Activated naive CD8-positive, alpha-beta T cell treated with anti-CD3 and anti-CD28 coated beads, Interleukin-2, amount 10 ng/mL, durations not matched to agents 7 days and 5 days (primary cell): ENCODE measurements at places on chromosomes 4 and X. TPM values are rescaled to one million over a fixed set of nuclear protein-coding genes. Genes with fewer than 3 reads are reported as not detected.

DNA sequence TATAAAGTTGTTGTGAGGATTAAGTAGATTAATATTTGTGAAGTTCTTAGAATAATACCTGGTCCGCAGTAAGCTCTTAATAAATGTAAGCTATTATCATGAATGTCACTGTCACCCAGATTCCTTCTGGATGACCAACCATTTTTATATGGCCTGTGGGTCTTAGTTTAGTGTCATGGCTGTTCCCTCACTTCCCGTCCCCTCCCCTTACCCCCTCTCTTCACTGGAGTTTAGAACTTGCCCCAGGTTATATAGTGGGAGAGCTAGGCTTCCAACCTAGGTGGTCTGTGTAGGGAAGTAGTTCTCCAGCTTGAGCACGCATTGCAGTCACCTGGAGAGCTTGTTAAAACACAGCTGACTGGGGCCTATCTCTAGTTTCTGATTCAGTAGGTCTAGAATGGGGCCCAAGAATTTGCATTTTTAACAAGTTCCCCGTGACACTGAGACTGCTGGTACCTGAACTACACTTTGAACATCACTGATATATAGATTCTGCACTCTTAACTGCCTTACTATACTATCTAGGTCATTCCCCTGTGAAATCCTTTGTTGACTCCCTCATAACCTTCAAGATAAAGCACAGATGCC, 66.9 kb upstream of the PLAC1 start:
- H3K4me3 ChIP-seq: no peak overlapping the region
- H3K27me3 ChIP-seq: peaks cover 2% of the 10 kb centered on the region
- H3K36me3 ChIP-seq: peaks cover 3% of the 10 kb centered on the region
- H3K4me1 ChIP-seq: no peaks in the 10 kb centered on the region
- DNase-seq: no peak

GRCh38 chr4:83075311-83076095, 39.0 kb downstream of the PLAC8 start:
- H3K4me1 ChIP-seq: peaks cover 15% of the 10 kb centered on the region
- no peaks in the 10 kb centered on the region for H3K27me3 ChIP-seq
- peaks cover 35% of the 10 kb centered on the region for H3K36me3 ChIP-seq
- no peak overlapping the region for H3K4me3 ChIP-seq

DNA sequence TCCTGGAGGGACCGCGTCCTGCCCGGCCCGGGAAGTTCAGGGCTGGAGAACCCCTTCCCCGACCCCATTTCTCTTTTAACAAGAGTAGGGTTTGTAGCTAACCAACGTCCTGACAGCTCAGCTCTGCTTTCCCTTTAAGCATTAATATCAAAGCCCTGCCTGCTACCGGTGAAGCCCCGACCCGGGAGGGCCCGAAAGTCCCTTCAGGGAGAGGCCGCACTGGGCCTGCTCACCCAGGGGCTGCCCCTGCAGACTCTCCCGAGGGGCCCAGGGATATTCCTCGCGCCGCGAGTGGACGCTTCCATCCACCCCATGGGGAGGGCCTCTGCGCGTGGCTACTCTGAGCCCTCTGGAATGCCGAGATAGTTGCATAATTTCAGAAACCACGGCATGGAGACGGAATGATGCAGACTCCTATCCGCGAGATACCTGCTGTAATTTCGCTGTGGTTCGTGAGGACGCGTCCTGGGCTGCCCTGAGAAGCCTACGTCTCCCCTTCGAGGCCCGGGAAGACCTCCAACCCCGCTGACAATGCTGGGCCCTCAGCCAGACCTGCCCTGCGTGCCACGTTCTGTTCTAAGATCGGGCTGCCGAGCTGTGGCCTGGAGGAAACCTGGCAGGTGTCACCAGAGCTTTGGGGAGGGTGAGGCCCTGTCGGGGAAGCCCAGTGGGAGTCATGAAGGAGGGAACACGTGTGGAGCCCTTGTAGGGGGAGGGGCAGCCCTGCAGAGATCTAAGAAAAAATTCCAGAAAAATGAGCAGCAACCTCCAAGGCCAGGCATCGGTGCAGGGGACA, 999 bp upstream of the CTBP1 start:
- no peaks in the 10 kb centered on the region for H3K27me3 ChIP-seq
- peaks cover 39% of the 10 kb centered on the region for H3K4me1 ChIP-seq
- H3K4me3 ChIP-seq: peak overlapping the region; percentile 87
- H3K36me3 ChIP-seq: peaks cover 48% of the 10 kb centered on the region

SH3RF1 gene
- total RNA-seq: not detected

CENPVL1 gene
- not detected for total RNA-seq

PRSS12 gene
- total RNA-seq: not detected

GRCh38 chrX:152915541-152916241, 17.8 kb downstream of the ZNF185 start:
- no peak overlapping the region for H3K4me3 ChIP-seq
- DNase-seq: no peak
- H3K27me3 ChIP-seq: peaks cover 2% of the 10 kb centered on the region
- H3K36me3 ChIP-seq: no peaks in the 10 kb centered on the region
- no peaks in the 10 kb centered on the region for H3K4me1 ChIP-seq
- H3K27ac ChIP-seq: no peak overlapping the region

DNA sequence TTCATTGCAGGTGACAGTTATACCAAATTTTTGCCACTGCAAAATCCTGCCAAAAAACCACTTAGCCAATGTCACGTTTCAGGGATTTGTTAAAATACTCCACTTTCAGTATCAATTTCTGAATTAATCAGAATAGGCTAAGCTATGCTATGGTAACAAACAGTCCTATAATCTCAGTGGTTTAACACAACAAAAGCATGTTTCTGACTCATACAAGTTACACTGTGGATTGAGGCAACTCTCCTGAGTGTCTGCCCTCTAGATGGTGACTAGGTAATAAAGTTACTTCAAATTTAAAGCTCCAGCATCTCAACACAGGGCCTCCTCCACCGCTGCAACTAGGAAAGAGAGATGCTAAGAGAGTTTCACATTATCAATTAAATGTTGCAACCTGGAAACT, 23.0 kb upstream of the RADX start:
- no peak for DNase-seq
- no peaks in the 10 kb centered on the region for H3K36me3 ChIP-seq
- H3K4me1 ChIP-seq: no peaks in the 10 kb centered on the region
- no peak overlapping the region for H3K27ac ChIP-seq
- H3K27me3 ChIP-seq: no peaks in the 10 kb centered on the region

DNA sequence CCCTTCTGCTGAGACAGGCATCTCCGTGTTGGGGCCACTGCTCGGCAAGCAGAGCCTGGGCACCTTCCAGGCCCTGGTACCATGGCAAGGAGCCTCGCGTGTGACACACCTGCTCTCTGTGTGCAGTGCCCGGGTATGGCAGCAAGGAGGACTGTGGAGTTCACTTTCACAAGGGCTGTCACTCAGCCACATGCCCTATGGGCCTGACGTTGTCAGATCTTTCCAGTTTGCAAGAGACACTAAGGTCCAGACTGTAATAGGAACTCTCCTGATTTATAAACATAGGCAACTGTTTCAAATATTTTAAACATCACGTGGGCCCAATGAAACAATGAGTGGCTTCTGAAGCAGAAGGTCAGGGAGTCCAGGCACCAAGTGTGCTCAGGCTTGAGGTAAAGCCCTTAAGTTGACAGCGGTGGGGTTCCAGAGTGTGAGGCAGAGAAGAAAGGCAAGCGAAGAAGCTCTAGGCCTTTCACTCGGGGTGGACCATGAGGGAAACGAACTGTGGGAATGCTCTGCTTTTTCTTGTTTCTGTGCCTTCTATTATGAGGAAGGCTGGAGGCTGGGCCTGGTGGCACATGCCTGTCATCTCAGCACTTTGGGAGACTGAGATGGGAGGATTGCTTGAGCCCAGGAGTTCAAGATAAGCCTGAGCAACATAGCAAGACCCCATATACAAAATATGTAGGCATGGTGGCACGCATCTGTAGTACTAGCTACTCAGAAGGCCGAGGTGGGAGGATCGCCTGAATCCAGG, 108.6 kb upstream of the TRIM2 start:
- peaks cover 2% of the 10 kb centered on the region for H3K4me1 ChIP-seq
- no peak overlapping the region for H3K4me3 ChIP-seq
- no peak for DNase-seq
- no peaks in the 10 kb centered on the region for H3K36me3 ChIP-seq
- H3K27me3 ChIP-seq: peaks cover 7% of the 10 kb centered on the region

DNA sequence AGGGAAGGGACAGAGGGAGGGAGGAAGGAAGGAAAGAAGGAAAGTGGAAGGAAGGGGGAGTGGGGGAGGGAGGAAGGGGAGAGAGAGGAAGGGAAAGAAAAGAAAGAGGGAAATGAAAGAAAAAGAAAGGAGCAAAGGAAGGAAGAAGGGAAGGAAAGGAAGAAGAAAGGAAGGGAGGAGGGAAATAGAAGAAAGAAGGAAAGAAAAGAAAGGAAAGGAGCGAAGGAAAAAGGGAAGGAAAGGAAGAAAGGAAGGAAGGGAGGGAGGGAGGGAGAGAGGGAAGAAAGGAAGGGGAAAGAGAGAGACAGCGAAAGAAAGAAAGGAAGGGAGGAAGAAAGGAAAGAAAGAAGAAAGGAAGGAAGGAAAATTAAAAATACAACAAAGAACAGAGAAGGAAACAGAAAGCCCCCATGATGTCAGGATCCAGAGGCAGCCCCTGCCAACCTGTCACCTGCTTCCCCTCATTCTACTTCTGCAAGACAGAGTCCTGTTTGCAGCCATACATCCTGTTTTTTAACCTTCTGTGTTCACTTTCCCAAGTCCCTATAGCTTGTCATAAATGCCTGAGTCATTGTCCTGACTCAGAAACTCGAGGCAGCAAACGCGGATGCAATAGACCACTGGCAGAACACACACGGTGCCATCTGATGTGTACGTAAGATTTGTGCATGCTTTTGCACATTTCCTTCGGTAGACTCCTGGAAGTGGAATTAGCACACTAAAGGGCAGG, 77.0 kb upstream of the C4orf50 start:
- H3K27ac ChIP-seq: no peak overlapping the region
- no peak overlapping the region for H3K4me3 ChIP-seq
- H3K36me3 ChIP-seq: no peaks in the 10 kb centered on the region
- H3K4me1 ChIP-seq: peaks cover 10% of the 10 kb centered on the region
- H3K27me3 ChIP-seq: peaks cover 2% of the 10 kb centered on the region

STOX2 gene
- not detected for total RNA-seq

SMPX gene
- not detected for total RNA-seq

DNA sequence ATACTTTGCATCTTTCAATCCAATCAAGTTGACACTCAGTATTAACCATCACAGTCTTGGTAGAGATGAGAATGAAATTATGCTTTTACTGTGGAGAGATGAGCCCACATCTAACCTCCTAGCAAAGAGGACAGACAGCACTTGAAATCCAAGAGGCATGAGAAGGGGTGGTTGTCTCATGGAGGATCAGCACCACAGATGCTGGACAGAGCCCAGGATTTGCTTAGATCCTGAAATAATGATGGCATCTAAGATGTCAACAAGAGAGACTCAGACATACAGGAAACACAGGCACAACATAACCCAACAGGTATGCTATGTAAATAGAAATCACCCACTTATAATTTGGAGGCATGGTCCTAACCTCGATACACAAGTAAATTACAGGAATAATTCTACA, 74.3 kb upstream of the VCX2 start:
- H3K4me1 ChIP-seq: no peaks in the 10 kb centered on the region
- H3K27ac ChIP-seq: no peak overlapping the region
- H3K27me3 ChIP-seq: no peaks in the 10 kb centered on the region
- H3K4me3 ChIP-seq: no peak overlapping the region
- DNase-seq: no peak
